ENCODE measurements at places on chromosomes 6 and 20. TPM values are rescaled to one million over a fixed set of nuclear protein-coding genes. Genes with fewer than 3 reads are reported as not detected.

GLYATL3 gene
- not detected for polyA plus RNA-seq

ABHD16B gene
- polyA plus RNA-seq = not detected

CCN5 gene
- not detected for polyA plus RNA-seq

RNF182 gene
- 2.7 TPM for polyA plus RNA-seq

ZNF311 gene
- 6.7 TPM for polyA plus RNA-seq

PPIL6 gene
- 4.8 TPM for polyA plus RNA-seq

BPIFB4 gene
- not detected for polyA plus RNA-seq

FILIP1 gene
- polyA plus RNA-seq = 3.0 TPM

MED23 gene
- polyA plus RNA-seq = 39.0 TPM

KCNK17 gene
- 0.29 TPM for polyA plus RNA-seq

PABPC1L gene
- polyA plus RNA-seq = 50.2 TPM

PTCHD4 gene
- 1.7 TPM for polyA plus RNA-seq

NNAT gene
- polyA plus RNA-seq = 97.6 TPM

PTPRK gene
- 29.1 TPM for polyA plus RNA-seq

DACT2 gene
- 18.7 TPM for polyA plus RNA-seq

MUC22 gene
- not detected for polyA plus RNA-seq

WFDC12 gene
- not detected for polyA plus RNA-seq

CRISP2 gene
- polyA plus RNA-seq = not detected

NHSL1 gene
- 10.9 TPM for polyA plus RNA-seq

PRDM13 gene
- polyA plus RNA-seq = not detected

RSPO4 gene
- polyA plus RNA-seq = 0.95 TPM

PAX1 gene
- polyA plus RNA-seq = 0.14 TPM

Measured in left renal pelvis (tissue), 4 donors.